ENCODE measurements at places on chromosomes 16 and 17.

GRCh38 chr16:30485818-30486436 is 13.4 kb downstream of the ITGAL start:
- DNase-seq: no peak

DNA sequence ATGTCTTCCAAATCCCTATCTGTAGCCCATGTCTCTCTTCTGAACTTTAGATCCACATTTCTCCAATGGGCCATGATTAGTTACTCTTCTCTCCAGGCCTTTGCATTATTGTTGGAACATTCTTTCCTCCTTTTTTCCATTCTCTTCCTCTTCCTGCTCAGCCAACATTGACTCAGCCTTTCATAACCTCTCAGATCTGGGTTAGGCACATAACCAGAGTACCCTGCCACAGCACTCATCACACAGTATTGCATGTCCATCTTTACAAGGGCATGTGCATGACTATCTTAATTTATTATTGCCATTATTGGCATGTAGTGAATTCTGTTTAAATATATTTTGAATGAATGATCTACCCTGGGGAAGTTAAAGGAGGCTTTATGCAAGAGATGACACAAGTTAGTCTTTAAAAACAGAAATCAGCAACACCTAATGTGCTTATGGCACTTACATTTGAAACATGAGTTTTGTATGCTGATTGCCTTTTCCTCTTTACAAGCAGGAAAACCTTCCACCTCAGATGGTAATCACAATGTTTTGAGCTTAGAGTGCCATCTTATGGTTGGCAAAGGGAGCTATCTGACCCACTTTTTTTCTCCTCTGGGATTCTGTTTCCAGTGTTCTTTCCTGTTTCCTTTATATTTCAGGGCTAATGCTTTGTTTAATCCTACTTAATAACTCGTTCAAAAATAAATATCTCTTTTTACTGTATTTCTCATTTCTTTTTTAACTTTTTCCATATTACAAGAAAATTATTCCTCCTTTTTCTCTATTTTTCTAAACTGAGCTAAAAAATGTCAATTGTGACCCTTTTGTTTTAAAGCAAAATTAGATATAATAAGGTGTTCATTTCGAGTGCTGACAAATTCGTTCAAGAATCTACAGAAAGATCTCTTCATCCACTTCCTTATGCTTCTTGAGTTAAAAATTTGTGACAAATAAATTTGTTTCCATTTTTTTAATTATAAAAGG is 151.0 kb upstream of the RBL2 start:
- DNase-seq: peak; percentile 7

DNA sequence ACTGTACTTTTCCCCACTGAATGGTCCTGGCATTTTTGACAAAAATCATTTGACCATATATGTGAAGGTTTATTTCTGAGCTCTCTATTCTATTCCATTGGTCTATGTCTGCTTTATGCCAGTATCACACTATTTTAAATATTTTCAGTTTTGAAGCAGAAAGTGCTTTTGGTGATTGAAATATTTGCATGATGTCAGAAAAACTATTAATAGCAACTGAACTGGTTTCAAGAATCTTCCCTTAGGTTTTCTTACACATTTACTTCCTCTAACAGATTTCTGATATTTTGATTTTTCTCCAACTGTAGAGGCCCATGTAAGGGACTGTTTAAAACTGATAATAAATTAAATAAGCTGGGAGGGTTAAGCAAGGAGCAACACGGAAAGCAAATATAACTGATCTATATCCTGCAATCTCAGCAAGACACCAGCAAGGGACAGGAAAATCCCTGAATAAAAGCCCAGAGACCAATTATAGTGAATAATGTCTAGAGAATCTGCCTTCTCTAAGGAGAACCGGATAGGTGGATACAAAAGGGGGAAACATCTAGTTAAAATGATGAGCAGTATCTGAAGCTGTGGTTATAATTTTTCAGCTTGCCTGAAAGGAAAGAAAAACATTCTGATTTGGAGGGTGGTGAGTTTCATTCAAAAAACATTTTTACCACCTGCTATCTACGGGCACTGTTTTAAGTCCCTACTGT is 80.9 kb upstream of the STAC2 start:
- DNase-seq: no peak

DNA sequence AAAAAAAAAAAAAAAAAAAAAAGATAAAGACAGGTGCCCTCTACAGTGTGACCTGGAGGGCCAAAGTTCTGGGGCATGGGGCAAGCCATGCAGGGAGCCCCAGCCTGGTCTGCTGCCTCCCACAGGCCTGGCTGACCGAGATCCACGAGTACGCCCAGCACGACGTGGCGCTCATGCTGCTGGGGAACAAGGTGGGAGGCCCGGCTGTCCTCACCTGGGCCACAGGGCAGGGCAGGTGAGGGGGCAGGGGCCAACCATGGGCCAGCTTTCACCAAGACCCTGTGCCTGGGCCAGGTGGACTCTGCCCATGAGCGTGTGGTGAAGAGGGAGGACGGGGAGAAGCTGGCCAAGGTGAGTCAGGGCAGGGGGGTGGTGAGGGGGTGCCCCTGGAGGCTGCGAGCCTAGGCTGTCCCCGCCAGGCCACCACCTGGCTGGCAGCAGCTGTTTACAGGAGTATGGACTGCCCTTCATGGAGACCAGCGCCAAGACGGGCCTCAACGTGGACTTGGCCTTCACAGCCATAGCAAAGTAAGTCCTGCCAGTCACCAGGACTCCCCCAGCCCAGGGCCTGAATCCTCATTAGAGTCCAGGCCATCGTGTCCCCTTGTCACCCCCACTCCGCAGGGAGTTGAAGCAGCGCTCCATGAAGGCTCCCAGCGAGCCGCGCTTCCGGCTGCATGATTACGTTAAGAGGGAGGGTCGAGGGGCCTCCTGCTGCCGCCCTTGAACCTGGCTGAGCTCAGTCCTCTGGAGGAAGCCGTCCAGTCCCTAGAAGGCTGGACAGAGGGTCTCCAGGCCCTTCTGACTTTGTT is 2.7 kb upstream of the TRAF7 start:
- no peak for DNase-seq

DNA sequence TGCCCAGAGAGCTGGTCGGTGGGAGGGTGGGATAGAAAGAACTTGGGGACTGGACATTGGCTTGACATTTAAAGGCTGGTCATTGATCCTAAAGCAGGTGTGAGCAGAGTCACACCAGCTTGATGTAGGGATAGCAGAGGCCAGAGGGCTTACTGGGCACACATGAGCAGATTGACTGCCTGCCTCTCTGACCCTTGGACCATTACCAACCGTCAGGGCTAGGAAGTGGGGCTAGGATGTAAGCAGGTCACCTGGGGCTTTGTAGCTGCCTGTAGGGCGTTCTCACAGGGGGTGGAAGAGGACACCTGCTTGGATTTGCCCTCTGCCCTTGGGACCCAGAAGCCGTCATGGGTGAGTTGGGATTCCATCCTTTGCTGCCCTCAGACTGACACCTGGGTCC is 11.1 kb upstream of the SMPD3 start:
- no peak for DNase-seq

- no peak for DNase-seq
Observed at GRCh38 chr17:40063187-40063771, 514 bp downstream of the THRA start.

DNA sequence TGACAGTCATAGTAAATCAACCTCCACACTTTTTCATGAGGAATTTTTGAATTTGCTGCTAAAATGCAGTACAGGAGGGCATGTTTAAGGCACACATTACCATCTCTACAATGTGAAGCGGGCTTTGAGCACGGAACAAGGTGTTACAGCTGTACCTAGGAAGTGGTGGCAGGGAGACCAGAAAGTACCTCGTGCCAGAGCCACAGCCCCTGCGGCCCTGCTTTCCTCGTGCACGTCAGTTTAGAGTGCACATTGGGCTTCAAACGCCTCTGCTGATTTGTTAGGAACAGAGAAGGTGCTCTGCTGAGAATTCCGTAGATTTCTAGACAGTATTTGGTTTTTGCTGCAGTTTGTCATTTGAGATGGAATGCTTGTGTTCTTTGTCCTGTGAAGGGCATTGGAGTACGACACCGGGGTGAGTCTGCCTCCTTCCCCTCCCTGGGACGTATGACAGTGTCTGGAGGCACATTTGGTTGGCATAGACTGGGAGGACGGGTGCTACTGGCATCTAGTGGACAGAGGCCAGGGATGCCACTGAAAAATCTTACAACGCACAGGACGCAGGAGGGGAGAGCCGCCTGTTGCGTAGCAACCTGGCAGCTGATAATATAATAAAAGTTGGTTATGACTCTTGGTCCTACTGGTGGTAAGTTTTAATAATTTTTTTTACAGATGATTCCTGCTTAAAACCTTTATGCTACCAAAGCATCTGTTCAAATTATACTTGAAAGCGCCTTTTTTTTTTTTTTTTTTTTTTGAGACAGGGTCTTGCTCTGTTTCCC is 9.1 kb downstream of the FOXK2 start:
- peak; percentile 74 for DNase-seq

GRCh38 chr17:3026856-3027751 is 36.3 kb downstream of the OR1D5 start:
- DNase-seq: no peak

GRCh38 chr17:17098551-17099179 is 56.4 kb downstream of the MPRIP start:
- DNase-seq: no peak

DNA sequence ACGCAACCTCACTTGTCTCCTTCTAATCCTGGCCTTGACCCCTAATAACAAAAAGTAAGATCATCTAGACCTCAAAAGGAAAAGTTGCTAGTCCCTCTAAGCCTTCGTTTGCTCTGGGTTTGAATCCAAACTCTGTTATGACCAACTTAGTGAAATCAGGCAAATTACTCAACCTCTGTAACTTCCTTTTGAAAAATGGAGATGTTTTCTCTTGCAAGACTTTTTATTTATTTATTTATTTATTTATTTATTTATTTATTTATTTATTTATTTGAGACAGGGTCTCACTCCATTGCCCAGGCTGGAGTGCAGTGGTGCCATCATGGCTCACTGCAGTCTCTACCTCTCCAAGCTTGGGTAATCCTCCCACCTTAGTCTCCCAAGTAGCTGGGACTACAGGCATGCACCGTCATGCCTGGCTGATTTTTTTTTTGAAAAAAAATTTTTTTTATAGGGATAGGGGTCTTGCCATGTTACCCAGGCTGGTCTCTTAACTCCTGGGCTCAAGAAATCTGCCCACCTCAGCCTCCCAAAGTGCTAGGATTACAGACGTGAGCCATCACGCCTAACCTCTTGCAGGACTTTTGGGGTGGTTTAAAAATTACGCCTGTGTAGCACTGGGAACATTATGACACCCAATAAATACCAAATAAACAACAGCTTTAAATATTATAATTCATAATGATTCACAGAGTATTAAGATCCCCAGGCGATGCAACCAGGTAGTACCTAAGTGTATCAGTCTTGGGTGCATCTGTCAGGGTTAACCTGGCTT is 63.4 kb downstream of the PITPNC1 start:
- DNase-seq: no peak

GRCh38 chr17:72422505-72423285 is 301.9 kb downstream of the SOX9 start:
- DNase-seq: no peak

GRCh38 chr16:12303653-12304052 is 327.1 kb downstream of the SNX29 start:
- DNase-seq: no peak
